ENCODE measurements at places on chromosomes 1 and 21.

DNA sequence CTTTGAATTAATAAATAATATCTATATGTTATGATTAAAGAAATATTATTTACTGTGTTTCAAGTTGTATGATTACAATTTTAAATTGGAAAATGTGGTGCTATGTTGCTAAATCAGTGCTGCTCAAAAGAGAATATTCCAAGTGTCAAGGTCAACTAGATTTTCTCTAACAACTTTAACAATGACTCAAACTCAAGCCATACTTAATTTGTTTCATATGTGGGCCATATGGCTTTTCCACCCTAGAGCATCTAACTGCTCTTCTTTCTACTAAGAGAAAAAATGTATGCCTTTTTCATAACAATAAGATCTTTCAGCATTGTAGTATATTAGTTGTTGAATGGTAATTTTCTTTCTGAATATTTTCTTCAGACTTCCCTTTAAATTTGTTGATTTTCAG, 8.3 kb upstream of the SYT14 start:
- no peak for DNase-seq

- DNase-seq = no peak
These were observed 34.4 kb downstream of the PDE9A start for GRCh38 chr21:42687796-42688195.

- no peak for DNase-seq
These were observed 102.2 kb downstream of the NTMT2 start for GRCh38 chr1:170247751-170248521.

- no peak for DNase-seq
These were observed 35.0 kb downstream of the ZNF496 start for GRCh38 chr1:247296599-247297180.

GRCh38 chr1:214475331-214475730, 76.1 kb downstream of the PTPN14 start:
- no peak for DNase-seq

- no peak for DNase-seq
These were observed 2.5 kb downstream of the PRDX6 start for GRCh38 chr1:173479649-173480048.

DNA sequence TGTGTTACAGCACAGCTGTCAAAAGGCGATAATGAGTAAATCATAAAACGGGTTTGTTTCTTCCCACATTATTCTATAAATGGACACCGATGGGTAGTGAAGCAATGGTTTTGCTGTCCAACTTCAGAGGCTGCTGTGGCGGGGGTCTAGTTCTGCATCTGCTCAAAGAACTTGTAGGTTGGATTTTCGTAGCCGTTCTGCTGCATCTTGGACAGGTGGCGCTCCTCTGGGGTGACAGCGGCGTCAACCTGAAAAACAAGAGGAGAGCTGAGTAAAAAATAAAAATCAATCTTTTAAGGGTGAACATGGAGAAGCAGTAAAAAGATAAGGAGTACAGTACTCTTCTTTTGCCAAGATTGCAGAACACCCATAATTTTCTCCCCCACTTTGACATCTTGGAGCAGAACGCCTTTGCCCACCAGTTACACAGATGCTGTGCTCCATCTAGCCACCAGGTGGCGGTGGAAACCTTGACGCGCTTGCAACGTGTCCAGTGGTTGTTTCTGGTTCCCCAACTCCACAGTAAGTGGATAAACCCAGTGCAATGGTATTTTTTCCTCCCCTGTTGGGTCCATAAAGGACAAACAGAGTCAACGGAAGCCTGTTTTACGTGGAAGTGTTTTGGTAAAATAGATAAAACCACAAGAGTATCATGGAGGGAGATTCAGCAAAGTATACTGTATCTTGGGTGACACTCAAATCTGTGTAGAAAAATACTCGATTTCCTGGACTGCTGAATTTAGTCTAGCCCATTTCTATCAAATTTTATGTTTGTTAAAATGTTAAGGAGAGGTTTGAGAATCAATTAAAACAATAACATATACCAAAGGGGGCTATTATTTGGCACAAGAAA, 147.0 kb downstream of the GABPA start:
- peak; percentile 62 for DNase-seq

DNA sequence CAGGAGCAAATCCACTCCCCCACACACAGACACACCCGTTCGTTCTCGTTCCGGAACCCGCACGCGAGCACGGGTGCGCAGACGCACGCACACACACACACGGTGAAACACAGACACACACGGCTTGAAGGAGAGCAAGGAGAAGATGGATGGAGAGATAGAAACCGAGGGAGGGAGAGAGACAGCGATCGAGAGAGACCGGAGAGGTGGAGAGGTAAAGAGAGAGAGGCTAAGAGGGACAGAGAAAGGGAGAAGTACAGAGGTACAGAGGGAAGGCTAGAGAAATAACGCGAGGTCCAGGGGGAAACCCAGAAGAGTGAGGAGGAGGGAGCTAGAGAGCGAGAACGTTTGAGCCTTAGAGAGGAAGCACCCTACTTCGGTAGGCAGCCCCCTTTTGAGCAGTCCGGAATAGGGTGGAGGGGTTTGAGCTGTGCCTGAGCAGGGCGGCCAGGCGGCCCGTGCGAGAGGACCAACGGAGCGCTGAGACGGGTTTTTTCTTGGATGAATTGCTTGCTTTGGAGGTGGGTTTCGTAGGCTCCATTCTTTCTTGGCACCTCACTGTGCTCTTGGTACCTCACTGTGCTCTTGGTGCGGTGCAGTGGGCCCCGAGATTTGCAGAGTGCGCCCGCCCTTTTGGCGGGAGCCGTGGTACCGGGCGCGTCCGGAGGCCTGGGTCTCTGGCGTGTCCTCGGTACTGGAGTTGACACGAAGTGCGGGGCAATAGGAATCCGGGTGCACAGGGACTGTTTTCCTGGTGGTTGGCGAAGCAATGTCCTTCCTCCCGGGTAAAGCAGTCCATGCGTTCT, 88.4 kb upstream of the RHOU start:
- peak; percentile 72 for DNase-seq

DNA sequence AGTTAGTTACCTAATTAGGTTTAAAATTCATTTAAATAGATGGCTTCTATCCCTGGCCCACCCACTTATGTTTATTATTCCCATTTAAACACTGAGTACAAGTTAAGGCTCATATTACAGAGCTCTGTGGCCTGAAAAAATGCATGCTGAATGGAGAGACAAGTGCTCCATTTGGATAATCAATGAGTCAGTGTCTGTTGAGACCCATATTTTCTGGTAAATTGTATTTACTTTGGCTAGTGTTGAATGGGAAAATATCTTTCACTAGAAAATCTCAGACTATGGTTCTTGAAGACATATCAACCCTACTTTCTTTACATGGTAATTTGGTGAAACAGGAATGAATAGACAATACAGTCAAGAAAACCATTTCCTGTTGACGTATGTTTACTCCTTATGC, 356.0 kb downstream of the S1PR1 start:
- no peak for DNase-seq

DNA sequence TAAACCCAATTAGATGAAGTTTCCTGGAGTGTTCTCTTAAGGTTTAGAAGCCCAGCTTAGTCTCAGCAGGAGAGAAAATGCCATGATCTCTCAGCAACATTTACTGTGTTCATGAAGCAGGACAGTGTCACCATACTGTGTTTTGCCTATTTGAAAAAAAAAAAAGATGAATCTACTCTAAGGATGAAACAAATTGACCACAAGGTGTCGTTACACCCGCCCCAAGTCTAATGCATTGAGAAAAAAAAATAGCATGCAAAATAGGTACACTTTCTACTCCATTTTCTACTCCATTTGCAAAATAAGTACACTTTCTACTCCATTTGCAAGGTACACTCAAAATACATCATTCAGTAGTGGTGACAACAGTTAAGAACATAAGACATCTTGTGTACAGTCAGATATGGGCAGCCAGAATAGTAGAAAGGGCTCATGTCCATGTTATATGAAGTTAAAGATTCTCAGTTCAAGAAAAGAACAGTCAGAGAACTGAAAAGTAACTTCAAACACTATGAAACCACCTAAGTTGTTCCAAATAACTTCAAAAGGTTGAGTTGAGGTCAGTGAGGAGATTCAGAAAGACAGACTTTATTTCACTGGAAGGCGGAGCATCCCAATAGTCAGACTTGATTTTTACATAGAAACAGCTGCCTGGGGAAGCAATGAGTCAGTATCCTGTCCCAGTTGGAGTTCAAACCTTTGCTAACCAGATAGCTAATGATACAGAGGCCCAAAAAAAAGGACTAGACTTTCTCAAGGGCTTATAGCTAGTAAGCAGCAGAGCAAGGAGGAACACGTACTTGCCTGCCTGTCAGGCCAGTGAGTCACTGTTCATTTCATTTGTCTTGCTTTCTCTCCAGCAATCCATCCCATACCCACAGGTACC, 13.3 kb downstream of the PLPPR5 start:
- peak; percentile 47 for DNase-seq

DNA sequence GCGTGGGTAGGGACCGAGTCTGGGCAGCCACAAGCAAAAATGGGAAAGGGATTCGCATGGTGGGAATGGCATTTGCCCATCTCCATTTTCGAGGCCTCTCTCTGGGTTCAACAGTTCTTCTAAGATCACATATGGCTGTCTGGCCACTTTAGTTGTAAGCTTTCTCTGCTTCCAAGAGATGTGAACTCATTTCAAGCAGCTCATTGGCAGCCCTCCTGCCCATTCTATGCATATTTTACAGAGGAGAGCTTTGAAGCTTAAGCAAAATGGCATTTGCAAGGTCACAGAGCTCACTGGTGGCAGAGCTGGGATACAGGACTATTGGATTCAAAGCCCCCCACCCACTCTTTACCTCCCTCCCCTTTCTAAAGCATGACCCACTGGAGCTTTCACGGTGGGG, 93.7 kb downstream of the HHIPL2 start:
- DNase-seq = no peak

DNA sequence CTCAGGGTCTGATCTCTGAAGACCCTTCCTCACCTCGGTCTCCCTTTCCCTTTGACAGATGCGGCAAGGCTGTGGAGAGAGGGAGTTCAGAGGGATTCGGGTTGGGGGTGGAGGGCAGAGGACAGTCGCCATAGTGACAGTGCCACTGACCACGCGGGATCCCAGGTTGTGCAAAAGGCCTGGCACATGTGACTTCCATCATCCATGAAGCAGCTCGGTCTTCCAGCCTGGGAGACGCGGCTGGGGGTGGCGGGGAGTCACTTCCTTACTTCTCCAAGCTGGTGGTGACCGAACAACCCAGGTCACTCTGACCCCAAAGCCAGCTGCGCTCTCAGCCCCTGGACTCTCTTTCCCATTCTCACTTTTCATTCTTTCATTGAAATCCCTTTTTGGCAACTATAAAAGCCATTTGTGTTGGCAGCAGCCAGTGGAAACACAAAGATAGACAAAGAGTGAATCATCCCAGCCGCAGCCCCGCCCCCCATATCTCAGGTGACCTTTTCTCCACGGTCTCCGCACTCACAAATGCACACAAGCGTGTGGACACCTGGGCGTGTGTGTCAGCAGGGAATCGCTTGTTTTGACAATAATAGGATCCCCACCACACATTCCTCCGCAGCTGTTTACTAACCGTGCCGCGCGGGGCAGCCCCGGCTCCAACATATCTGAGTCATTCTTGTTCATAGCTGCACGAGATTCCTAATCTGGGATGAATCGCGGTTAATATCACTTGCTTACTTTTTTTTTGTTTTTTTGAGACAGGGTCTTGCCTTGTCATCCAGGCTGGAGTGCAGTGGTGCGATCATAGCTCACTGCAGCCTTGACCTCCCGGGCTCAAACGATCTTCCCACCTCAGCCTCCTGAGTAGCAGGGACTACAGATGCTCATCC, 68.3 kb downstream of the DHRS3 start:
- DNase-seq = peak; percentile 20

DNA sequence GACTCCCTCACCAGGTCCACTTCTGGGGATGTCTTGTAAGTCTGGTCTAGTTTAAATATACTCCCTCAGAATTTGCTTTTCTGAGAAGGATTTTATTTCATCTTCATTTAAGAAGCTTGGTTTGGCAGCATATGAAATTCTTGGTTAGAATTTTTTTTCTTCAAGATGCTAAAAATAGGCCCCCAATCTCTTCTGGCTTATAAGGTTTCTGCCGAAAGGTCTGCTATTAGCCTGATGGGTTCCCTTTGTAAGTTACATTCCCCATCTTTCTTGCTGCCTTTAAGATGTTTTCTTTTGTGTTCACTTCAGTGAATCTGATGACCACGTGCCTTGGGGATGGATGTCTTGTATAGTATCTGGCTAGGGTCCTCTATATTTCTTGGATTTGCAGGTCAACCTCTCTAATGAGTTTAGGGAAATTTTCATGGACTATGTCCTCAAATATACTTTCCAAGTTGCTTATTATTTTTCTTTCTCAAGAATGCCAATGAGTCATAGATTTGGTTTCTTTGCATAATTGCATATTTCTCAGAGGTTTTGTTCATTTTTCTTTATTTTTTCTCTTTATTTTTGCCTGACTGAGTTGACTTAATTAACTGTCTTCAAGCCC, 19.4 kb downstream of the TCP10L start:
- DNase-seq = no peak

- DNase-seq = no peak
These were observed 238.4 kb downstream of the GPR52 start for GRCh38 chr1:174686213-174686612.

GRCh38 chr1:19257178-19257914, 5.7 kb downstream of the MRTO4 start:
- no peak for DNase-seq

- DNase-seq = peak; percentile 70
These were observed 7.3 kb downstream of the GNG4 start for GRCh38 chr1:235642011-235642942.

GRCh38 chr1:34455121-34455520, 278.4 kb downstream of the C1orf94 start:
- DNase-seq = no peak

DNA sequence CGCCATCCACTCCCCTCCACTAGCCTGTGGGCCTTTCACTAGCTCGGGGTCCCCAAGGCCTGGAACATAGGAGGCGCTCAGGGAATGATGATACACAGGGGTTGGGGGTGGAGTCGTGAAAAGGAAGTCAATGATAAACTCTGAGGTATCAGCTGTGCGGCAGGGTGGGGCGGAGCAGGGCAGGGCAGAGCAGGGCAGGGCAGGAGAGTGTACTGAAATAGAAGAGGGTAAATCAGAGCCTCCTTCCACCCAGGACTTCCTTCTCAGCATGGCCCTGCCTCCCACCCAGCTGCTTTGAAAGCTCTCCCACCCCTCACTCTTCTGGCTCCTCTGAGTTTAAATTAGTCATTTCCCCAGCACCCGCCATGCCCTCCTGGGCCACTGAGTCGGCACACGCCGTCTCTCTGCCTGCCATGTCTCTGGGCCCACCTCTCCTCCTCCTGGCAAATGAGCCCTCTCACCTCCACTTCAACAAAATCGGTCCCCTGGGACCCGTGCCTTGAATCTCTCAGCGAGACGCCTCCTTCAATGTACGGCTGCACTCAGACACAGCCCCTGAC, 16.9 kb downstream of the CAPZB start:
- peak; percentile 62 for DNase-seq

DNA sequence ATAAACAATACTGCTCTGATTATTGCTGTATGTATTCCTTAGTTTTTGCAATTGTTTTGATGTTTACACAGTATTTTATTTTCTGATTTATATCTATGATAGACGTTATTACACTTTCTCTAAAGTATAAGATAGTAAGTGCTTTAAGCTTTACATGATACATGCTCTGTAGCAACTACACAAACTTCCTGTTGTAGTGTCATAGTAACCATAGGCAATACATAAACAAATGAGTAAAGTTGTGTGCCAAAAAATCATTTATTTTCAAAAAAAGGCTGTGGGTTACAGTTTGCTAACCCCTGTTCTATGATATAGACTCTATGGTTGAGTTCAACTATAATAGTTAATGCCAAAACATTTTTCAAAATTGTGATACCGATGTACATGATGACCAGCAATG, 1156.4 kb downstream of the AMY1C start:
- DNase-seq = no peak

GRCh38 chr1:182330303-182330702, 61.3 kb downstream of the GLUL start:
- no peak for DNase-seq

GRCh38 chr1:1832166-1832565, 53.9 kb upstream of the NADK start:
- DNase-seq = no peak
